ENCODE measurements at places on chromosomes 13 and 19. TPM values are rescaled to one million over a fixed set of nuclear protein-coding genes. Genes with fewer than 3 reads are reported as not detected.
A peak's percentile ranks its signal among the peaks of the same experiment; 100 is the strongest.

Gene MEGF8
- 11.7 TPM for total RNA-seq

- DNase-seq = no peak
These were observed 55.4 kb downstream of the FOXO1 start for GRCh38 chr13:40611004-40611403.

- DNase-seq = peak; percentile 61
These were observed 2.3 kb downstream of the MIDN start for GRCh38 chr19:1250437-1251260.

Gene LMTK3
- total RNA-seq = 0.43 TPM

GRCh38 chr13:113298043-113298945 is 1.3 kb downstream of the LAMP1 start:
- DNase-seq = no peak

GRCh38 chr19:4916292-4917082 is 7.2 kb downstream of the UHRF1 start:
- DNase-seq = no peak

Gene IRS2
- 13.1 TPM for total RNA-seq

DNA sequence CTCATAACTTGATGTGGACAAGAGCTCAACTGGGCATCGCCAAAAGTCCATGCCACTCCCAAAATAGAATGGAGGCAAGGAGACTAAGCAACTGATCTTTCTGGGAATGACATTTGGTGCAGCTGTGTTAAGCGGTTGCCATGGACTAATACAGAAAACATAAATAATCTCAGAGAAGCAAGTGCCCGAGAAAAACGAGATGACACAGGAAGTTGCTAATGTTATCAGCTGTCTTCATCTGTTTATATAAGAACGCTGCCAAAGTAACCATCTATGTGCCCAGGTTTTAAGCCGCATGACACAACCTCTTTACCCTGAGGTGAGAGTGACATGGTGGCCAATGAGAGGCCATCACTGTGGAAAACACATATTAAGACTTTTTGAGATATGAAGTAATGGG is 54.9 kb upstream of the SACS start:
- DNase-seq = no peak

Gene C13orf46
- total RNA-seq = 1.1 TPM

Gene RAB3A
- total RNA-seq = 2.1 TPM

Gene ZNF497
- total RNA-seq = 2.4 TPM

GRCh38 chr13:108525827-108526226 is 103.6 kb upstream of the MYO16 start:
- DNase-seq = no peak
